ENCODE measurements at places on chromosomes 16 and 17. TPM values are rescaled to one million over a fixed set of nuclear protein-coding genes. Genes with fewer than 3 reads are reported as not detected.

DNA sequence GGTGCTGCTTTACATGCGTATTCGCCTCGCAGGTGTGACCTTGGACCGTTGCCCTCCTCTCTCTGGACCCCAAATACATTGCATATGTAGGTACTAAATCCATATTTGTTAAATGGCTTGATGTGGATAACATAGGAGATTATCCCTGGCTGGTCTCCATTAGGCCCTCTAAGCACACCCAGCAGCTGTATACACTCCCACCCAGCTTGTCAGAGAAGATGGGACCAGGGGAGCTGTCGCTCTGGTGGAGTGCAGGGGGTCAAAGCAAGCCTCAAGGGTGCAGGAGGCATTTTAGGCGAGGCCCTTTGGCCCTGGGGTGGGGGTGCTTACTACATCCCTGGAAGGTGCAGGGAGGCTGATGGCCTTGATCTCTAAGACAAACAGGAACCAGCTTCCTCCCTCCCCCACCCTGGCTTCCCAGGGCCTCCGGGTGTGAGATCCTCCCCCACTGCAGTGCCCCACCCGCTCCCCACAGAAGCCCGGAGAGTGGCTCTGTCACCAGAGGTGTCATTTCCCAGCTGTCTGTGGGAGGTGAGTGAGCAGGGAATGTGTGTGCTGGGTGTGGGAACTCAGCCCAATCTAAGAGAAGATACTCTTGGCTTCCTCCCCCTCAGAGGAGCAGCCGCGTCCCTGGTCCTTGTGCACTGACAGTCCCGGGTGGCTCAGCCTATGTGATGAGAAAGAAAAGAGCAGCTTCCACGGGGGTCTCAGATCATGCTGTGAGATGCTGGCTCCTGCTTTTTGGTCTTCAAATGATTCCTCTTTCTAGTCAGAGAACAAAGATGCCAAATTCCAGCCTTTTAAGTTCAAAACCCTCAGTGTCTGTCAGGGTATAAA is 1.4 kb upstream of the VAMP2 start:
- DNase-seq = no peak

DNA sequence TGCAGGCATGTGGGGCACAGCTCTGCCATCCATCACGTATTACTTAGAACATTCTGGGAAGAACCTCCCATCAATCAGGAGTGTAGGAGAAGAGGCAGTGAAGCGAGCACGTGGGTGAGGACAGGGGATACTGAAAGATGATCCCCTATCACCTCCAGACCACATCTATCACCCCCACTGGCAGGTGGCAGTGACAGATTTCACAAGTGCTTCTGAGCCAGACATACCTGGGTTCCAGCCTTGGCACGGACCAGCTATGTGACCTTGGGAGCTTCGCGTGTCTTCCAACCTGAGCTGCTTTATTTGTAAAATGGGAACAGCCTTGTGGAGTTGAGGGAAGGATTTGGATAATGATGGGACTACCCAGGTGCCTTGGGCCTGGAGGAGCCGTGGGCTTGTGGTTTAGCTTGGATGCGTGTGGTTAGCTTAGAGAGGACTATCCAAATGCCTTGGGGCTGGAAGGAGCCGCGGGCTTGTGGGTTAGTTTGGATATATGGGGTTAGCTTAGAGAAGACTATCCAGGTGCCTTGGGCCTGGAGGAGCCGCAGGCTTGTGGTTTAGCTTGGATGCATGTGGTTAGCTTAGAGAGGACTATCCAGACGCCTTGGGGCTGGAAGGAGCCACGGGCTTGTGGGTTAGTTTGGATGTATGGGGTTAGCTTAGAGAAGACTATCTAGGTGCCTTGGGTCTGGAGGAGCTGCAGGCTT is 206.4 kb downstream of the ENGASE start:
- DNase-seq = no peak

DNA sequence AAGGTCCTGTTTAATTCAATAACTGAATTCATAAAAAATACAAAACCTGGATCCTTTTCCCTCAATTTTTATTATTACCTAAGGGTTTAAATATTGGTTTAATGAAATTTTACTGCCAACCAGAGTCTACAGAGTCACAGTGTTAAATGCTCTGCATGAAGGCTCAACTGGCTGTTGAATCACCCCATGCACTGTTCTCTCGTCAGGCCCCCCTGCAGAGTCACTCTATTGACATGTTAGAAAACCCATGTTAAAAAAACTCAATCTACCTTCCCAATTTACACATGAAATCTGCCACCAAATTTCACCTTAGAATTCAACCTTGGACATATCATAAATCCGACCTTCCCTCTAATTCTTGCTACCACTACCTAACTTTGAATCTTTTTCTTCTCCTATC is 43.3 kb upstream of the ULK2 start:
- DNase-seq = no peak

GRCh38 chr17:67082107-67082506 is 37.8 kb downstream of the CACNG1 start:
- DNase-seq = no peak

- DNase-seq = no peak
Measured at GRCh38 chr17:78613416-78613815, 36.2 kb upstream of the DNAH17 start.

RASD1 gene
- total RNA-seq = 2.6 TPM
